ENCODE measurements at places on chromosomes 5 and 9.
A peak's percentile ranks its signal among the peaks of the same experiment; 100 is the strongest.

DNA sequence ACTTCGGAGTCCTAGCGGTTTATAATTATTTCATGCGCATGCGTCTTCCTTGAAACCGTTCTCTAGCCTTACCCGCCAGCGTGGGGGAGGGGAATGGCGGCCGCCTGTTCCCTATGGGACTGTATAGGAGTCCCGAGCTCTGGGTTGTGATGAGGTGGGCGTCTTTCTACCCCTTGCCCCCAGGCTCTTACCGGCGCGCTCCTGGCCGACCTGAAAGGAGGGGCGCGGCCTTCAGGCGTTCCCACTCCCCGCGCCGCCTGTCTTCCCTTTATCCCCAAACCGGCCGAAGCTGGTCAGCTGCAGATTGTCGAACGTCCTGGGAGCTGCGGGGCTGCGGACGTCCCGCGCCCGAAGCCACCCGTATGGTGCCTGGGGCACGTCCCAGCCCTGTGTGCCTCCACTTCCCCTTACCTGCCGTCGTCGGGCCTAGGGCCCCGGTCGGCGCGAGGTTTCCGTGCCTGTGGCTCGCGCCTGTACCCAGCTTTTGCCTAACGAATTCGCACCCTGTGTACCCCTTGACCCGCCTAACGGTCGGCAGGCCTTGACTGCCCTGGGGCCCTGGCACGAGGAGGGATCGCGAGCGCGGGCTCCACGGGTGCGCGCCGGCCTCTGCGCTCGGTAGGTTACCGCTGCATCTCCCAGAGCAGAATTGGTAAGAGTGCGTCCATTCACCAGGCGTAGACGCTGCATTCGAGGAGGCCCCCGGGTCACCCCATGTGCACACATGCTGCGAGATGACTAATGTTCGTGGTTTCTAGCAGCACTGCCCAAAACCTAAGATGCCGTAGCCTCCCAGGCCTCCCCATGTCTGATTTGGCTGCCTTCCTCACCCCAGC is 653 bp upstream of the HNRNPH1 start:
- peak; percentile 36 for DNase-seq

- no peak for DNase-seq
Observed at GRCh38 chr5:88663793-88664216, 219.2 kb downstream of the MEF2C start.

- no peak for DNase-seq
Observed at GRCh38 chr5:6464441-6464840, 15.8 kb downstream of the UBE2QL1 start.

- DNase-seq: peak; percentile 42
Observed at GRCh38 chr9:68437785-68438184, 81.4 kb downstream of the PGM5 start.

DNA sequence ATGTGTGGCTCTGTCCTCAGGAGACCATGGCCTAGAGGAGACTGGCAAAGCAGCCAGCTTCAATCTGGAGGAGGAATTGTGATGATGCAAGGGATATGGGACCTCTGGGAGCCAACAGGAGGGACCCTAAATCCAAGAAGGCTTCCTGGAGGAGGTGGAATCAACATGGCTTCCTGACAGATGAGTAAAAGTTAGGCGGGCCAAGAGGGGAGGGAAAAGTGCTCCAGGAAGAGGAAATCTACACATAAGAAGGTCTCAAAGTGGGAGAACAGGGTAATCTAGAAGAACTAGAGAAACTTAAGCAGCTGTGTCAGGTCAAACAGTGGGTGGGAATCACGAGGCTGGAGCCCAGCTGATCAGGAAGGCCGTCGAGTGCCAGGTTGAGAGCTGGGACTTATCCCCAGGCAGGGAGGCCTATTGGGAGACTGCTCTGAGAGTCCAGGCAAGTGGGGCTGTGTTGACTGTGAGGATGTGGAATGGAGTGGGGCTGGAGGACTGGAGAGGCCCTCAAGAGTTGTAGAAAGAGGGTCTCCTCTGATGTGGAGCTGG is 119.1 kb downstream of the C9orf50 start:
- DNase-seq: no peak

- no peak for DNase-seq
Observed at GRCh38 chr9:135083241-135083810, 4.1 kb upstream of the OLFM1 start.

Data from transverse colon (tissue), 4 donors.